ENCODE measurements at places on chromosomes 3 and 15. TPM values are rescaled to one million over a fixed set of nuclear protein-coding genes. Genes with fewer than 3 reads are reported as not detected.

- no peak for DNase-seq
Observed at GRCh38 chr3:196197524-196197923, 13.7 kb downstream of the ZDHHC19 start.

DNA sequence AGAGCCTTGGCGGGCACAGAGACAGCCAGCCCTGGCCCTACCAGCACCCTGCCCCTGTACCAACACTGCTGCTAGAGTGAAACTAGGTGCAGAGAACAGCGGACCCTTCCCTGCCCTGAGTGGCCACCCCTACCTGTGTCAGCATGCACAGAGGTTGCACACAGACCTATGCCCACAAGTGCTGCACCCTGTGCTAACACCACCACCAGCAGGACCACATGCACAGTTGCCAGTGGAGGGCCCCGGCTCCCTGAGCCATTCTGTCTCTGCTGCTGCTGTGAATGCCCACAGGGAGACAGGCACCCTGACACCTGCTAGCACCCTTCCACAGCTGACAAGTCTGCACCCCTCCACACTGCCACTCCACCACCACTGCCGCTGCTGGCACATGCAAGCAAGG is 131.8 kb downstream of the NEK11 start:
- no peak for DNase-seq

- DNase-seq = no peak
Observed at GRCh38 chr15:85582131-85583079, 202.0 kb downstream of the AKAP13 start.

- peak; percentile 33 for DNase-seq
Observed at GRCh38 chr3:49609815-49610214, 55.5 kb downstream of the BSN start.

- DNase-seq = no peak
Observed at GRCh38 chr3:43094381-43094780, 11.5 kb downstream of the POMGNT2 start.

- DNase-seq = no peak
Observed at GRCh38 chr15:88674661-88675060, 35.8 kb downstream of the ISG20 start.

DNA sequence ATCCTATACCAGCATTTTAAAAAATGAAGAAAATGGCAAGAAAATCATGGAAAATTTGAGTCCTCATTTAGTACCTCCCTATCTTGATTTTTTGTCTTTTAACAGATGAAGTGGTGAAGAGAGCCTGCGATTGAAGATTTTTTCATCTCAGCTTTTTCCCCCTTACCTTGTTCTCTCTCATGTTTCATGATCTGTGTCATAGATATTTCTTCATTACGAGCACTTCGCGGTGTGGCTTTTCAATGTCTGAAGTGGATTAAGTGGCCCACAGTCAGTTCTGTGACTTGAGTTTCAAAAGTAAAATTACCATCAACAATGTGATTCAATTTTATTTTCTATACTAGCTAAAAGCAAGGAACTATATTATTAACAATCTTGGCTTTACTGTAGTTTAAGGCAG is 147.2 kb downstream of the FNDC3B start:
- DNase-seq = no peak

The GPR15 gene
- total RNA-seq = 0.20 TPM
